Mesenteric fat pad (tissue), 1 donor: ENCODE measurements at places on chromosomes 4 and X. TPM values are rescaled to one million over a fixed set of nuclear protein-coding genes. Genes with fewer than 3 reads are reported as not detected.

SYNPO2 gene
- total RNA-seq: 89.8 TPM

RHOXF1 gene
- total RNA-seq: 1.2 TPM

USP17L26 gene
- total RNA-seq: not detected

CMC4 gene
- total RNA-seq: 6.8 TPM

LRRC66 gene
- total RNA-seq: 0.42 TPM

AMER1 gene
- total RNA-seq: 3.4 TPM

GLRA2 gene
- not detected for total RNA-seq

AFM gene
- not detected for total RNA-seq

IL21 gene
- total RNA-seq: not detected

SRPX2 gene
- total RNA-seq: 224 TPM

KLHL34 gene
- 0.10 TPM for total RNA-seq

PDGFRA gene
- total RNA-seq: 181 TPM

TSPAN6 gene
- total RNA-seq: 34.7 TPM

GPC3 gene
- total RNA-seq: 58.6 TPM

- peak; percentile 80 for DNase-seq
These were observed 16.8 kb upstream of the NAT8L start for GRCh38 chr4:2042204-2042946.

DNA sequence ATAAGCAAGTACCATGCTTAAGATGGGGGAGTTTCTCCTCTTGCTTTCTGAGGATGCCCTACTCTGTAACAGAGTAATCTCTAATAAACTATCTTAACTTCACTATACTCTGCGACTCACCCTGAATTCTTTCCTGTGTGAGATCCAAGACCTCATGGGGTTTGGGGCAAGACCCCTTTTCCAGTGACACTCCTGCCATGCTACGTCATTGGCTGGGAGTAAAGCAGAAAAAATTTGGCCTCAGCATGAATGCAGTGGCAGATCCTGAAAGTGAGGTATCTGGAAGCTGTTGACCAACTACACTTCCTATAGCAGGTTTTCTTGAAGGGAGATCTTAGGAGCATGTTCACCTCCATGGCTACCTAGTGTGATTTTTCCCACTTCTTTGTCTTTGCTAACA, 109.1 kb upstream of the MED14 start:
- no peak for DNase-seq

- no peak for DNase-seq
These were observed 4.2 kb upstream of the PYURF start for GRCh38 chr4:88527787-88528186.

- DNase-seq: no peak
These were observed 558.2 kb downstream of the ZNF674 start for GRCh38 chrX:45986971-45987370.

GRCh38 chr4:14182148-14182547, 554.6 kb upstream of the BOD1L1 start:
- DNase-seq: no peak

- DNase-seq: no peak
These were observed 339.4 kb upstream of the ZCCHC13 start for GRCh38 chrX:73964579-73964978.

- DNase-seq: no peak
These were observed 34.7 kb downstream of the IRS4 start for GRCh38 chrX:108701633-108702032.

GRCh38 chr4:165737309-165737972, 135.6 kb upstream of the TLL1 start:
- no peak for DNase-seq
